ENCODE measurements at places on chromosomes 1 and 21.
A peak's percentile ranks its signal among the peaks of the same experiment; 100 is the strongest.

GRCh38 chr21:27047658-27048314, 80.9 kb upstream of the ADAMTS5 start:
- no peak for DNase-seq

DNA sequence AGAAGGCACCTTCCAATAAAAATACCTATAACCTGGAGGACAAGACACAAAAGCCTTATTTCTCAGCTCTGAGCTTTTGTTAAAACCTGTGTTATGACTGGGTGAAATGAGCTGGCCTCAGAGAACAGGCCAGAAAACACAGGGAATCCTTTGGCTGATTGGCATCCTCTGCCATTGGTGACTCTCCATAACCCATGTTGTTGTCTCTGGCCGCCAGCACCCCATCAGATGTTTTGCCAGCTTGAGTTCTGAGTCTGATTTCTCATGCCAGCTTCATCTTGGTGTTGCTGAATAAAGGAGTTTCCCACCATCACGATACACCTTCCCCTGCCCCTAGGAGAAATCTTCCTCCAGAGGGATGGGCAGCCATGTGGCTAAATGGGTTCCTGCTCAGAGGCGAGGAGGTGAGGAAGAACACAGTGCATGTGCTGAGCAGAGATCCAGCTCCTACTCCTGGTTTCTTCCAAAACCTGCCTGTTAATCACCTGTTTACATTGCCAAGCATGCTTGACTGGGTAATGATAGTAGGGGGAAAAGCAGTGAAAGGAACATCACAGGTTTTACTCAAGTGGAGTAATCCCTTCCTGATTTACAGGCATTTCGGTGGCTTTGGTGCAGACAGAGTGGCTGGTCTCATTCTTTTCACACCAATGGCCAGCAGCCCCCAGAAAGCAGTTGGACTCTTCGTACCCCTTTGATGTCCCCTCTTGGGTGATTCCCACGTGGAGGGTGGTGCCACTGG, 109.8 kb downstream of the ROR1 start:
- DNase-seq, result no peak

GRCh38 chr1:53377438-53377841, 49.6 kb upstream of the LRP8 start:
- no peak for DNase-seq

- DNase-seq, result no peak
Observed at GRCh38 chr1:178847396-178847849, 23.5 kb downstream of the ANGPTL1 start.

DNA sequence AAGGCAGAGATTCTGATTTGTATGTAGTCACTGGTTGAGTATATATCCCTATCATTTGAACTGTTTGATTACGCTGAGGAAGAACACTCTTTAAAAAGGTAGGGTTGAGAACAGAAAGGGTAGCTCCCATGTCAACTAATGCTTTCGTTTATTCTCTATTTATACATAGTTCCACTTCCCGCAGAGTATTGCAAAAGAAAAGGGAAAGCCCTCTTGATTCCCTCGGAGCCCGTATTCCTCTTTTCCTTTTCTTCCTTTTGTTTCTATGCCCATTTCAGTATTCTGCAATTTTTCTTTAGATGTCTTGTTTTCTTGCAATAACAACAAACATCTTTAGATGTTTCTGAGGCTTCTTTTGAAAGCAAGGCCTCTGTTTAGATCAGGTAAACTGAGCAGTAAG, 78.2 kb downstream of the DNTTIP2 start:
- DNase-seq, result peak; percentile 54

- DNase-seq, result no peak
Observed at GRCh38 chr1:219266524-219266923, 92.8 kb downstream of the LYPLAL1 start.

- DNase-seq, result peak; percentile 53
Observed at GRCh38 chr1:65176591-65176990, 28.6 kb downstream of the AK4 start.

- DNase-seq, result peak; percentile 17
Observed at GRCh38 chr1:101474039-101474665, 237.3 kb downstream of the S1PR1 start.

DNA sequence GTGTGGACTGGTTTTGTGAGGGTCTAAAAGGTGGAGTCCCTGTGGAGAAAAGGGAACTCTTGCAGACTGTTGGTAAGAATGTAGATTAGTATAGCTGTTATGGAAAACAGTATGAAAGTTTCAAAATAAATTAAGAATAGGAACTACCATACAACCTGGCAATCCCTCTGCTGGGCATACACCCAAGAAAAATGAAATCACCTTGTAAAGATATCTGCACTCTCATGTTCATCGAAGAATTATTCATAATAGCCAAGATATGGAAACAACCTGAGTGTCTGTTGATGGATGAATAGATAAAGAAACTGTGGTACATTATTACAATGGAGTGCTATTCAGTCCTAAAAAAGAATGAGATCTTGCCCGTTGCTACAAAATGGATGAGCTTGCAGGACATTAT, 109.6 kb downstream of the TBX19 start:
- DNase-seq, result no peak

DNA sequence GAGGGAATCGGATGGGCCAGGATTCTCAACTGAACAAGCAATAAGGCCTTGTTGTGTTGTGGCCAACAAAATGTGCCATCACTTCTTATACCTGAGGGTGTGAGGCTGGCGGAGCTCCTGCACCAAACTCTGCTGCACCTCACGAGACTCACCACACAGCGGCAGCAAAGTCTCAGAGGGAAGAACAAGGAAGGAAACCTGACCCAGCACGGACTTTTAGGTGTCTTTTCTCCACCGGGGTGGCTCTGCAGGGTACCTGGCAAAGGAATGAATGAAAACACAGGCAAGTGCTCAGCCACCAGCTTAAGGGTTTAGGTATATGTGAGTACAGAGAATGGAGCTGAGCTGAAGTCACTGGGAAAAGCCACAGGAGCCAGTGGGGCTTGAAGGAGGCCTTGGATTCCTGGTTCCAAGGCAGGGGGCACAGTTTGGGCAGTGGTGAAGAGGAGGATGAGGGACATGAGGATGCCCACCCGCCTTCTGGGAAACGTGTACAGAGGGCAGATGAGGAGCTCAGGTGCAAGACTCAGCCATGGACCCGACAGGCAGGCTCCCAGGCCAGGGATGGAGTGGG, 31.1 kb upstream of the HSD3B1 start:
- DNase-seq, result peak; percentile 21

- no peak for DNase-seq
Observed at GRCh38 chr1:17696417-17697301, 58.5 kb upstream of the ACTL8 start.

DNA sequence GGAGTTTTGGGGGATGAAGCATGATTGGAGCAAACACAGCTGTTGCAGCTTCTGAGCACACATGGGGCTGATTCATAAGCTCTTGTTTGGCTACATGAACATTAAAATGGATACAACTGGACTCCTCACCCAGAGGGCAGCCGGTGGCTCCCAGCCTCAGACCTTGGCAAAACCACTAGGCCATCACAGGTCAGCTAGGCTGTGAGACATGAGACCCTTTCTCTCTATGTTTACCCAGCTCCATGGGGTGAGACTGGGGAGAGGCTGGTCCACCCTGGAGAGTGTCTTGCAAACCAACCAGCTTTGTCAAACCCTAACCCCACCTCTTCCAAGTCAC, 388.7 kb downstream of the PTPRU start:
- no peak for DNase-seq

DNA sequence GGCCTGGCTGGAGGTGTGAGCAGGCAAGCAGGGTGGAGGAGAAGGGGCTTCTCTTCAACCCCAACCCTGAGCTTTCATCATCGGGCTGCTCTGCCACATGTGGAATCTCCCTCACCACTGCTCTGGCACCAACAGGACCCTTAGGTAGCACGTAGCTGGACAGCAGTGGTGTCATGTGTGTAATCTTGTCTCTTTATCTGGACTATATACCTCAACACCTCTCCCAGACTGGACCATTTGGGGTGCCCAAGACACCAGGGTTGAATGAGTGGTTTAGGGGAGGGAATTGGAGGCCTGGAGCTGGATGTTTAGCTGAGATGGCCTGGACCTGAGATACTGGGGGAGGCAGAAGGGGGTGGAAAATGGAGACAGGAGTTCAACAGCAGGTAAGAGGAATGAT, 63.0 kb downstream of the UBE2T start:
- no peak for DNase-seq

DNA sequence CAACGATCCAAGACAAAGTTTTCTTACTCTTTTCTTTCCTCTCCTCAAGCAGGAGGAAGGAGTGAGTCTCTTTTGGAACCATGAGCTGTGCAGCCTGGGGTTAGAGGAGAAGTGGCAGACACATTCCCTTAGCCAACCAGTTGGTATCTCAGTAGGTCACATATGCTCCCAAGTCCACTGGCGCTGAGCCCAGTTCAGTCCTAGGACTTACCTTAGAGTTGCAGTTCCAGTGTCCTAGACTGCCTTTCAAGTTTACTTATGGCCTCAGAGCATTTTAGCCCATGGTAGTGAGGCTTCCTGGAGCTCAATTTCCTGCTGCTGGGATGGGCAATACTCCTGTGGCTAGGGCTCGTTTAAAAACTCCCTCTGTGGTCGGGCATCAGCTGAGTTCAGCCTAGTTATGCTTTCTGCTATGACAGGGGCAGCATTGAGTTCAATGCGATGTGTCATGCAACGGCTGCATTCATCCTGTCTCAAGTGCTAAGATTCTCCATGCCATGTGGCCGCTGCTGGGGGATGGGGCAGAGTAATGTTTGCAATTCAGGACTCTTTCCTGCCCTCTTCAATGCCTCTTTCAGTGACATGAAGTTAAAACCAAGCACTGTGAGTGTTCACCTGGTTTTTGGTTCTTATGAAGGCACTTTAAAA, 103.8 kb downstream of the LRRC7 start:
- DNase-seq, result no peak

GRCh38 chr1:206663362-206663761, 21.3 kb upstream of the MAPKAPK2 start:
- peak; percentile 39 for DNase-seq

DNA sequence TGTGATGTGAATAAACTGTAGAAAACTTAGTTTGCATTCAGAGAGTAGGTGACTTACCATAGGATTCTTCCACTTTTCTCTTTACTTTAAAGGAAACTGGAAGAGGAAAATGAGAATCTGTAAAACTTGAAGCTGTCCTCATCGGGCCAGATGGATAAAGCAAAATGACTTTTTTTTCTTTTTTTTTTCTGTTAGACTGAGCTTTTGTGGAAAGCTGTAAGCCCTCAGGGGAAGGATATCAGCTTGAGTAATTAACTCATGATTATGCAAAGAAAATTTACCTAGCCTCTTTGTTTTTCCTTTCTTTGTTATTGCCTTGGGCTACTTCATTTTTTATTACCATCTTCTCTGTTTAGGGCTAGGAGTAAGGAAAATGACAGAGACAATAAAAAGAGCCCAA, 53.4 kb downstream of the DPH5 start:
- DNase-seq, result no peak

- no peak for DNase-seq
Observed at GRCh38 chr1:213385201-213385600, 334.2 kb downstream of the RPS6KC1 start.
